ENCODE measurements at places on chromosomes 2 and 18.

- no peak for DNase-seq
These were observed 149.3 kb upstream of the AQP4 start for GRCh38 chr18:27014841-27015240.

DNA sequence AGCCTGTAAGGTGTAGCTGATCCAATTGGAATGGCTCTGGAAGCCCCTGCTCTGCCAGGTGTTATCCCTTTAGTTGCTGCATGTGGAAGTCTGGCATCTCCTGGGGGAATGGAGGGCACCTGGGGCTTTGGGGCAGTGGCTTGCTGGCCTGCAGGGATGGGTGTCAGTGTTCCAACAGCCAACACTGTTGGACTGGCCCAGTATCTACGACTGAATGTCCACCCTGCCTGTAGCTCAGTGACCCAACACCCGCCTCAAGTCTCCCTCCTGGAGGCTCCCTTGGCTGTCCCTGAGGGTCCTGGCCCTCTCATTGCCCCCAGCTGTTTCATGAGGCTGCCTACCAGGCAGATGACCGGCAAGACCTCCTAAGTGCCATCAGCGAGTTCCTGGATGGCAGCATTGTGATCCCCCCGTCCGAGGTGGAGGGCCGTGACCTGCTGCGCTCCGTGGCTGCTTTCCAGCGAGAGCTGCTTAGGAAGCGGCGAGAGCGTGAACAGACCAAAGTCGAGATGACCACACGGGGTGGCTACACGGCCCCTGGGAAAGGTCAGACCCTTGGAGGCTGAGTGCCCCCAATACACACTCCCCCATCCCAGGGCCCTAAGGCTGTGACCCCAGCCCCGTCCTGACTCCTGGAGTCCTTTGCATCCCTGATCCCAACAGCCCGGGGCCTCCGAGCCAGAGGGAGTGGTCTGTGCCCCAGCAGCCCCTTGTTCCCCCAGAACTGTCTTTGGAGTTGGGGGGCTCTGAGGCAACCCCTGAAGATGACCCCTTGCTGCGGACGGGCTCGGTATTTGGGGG, 7.7 kb downstream of the SLC4A3 start:
- no peak for DNase-seq

DNA sequence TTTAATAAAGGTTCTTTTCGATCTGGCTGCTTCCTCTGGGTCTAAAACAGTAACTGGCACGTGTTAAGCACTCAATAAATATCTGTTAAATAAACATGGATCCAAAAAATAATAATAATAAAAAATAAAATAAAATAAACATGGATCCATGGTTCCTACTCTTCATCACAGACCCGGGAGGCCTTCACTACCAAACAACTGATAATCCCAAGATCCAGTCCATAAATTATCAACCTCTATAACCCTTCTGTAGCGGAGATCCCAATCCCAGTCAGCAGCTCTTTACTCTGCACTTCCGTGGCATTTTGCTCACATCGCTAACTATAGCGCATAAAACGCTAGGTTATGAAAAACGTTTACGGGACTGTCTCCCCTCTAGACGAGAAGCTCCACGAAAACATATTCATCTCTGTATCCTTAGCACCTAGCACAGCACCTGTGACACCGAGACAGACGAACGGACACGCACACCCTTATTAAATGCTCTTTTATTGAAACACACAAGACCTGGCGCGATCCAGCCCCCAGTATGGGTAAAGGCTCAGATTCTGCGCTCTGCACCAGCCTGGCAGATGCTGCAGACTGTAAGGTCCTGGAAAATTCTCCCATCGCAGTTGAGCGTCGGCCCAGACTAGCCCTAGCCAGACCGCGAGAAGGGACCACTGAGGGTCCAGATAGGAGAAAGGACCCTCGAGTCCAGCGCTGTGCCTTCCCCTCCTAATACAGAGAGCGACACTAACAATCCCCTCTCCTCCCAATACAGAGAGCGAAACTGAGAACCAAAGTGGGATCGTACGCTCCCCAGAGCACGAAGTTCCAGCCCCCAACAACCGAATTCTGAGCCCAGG, 770 bp downstream of the NBAS start:
- DNase-seq: no peak

GRCh38 chr2:98822301-98823164, 91.6 kb upstream of the MGAT4A start:
- DNase-seq: peak; percentile 41

DNA sequence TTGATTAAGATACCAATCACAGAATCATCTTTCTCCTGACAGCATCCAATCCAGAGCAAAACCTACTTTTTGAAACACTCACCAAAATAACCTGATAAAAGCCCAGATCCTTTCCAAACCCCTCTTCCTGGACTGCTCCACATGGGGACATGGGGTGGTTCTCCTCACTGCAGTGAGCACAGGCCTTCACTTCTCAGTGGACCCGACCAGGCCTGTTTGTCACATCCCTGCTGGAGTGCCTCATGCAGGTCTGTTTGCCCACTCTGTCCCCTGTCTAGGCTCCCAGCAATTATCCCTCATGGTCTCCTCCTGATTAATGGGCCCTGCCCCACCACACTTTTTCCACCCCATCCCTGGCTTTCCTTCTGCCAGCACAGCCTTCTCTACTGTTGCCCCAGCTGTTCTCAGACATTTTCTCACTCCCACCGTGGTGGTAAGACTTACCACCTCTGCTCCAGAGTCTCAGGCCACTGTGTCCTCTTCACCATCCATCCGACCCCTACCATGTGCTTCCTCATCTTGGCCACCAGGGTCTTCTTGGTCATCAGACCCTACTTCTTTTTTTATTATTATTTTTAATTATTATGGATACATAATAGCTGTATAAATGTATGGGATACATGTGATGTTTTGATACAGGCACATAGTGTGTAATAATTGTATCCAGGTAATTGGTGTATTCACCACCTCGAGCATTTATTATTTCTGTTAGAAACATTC, 21.1 kb downstream of the MRPL30 start:
- DNase-seq: no peak

DNA sequence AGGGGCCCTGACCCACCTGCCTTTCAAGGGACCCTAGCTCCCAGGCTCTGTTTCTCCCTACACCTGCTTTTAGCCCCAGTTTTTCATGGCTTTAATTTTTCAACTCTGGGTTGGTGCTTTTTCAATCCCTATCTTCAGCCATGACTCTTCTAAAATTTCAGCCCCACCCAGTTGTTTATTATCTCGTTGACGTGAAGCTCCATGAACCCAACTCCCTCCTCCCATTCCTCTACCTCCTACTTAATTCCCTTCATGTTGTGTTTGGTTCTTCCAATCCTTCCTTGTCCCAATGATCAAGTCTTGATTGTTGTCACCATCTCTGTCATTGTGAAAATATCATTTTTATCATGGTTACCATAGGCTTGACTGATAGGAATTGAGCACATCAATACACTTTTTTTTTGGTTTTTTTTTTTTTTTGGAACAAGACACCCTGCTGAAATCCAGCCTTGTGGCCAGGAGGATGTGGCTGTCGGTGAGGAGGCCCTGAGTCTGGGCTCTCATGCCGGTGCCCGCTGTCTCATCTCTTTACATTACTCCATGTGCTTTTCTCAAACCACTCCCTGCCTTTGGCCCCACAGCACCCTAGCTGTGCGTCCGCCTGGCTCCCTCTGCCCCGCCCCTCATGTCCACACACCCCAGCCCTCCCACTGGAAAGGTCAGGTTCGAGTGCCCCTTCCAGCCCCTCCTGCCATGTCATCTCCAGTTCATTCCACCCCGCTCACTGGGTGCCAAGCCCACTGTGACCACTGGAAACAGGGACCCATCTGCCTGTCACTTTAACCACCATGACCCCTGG, 39.3 kb downstream of the NAPG start:
- no peak for DNase-seq

DNA sequence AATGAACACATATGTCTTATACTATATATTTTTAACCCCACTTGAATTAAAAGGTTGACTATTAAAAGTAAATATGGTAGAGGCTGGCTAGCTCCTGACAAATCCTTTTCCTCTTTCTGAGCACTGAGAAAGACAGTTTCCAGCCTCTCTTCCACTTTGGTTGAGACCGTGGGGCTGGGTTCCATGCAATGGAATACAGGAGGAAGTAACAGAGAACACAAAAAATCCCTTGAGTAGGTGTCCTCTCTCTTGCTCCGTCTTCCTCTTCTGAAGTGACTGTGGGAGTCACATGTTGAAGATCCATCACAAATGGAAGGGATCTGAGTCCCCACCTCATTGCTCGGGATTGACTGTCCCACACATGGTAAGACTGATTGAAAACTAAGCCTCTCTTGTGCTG, 36.6 kb upstream of the SIGLEC15 start:
- DNase-seq: no peak
